ENCODE measurements at places on chromosomes 4 and X.

DNA sequence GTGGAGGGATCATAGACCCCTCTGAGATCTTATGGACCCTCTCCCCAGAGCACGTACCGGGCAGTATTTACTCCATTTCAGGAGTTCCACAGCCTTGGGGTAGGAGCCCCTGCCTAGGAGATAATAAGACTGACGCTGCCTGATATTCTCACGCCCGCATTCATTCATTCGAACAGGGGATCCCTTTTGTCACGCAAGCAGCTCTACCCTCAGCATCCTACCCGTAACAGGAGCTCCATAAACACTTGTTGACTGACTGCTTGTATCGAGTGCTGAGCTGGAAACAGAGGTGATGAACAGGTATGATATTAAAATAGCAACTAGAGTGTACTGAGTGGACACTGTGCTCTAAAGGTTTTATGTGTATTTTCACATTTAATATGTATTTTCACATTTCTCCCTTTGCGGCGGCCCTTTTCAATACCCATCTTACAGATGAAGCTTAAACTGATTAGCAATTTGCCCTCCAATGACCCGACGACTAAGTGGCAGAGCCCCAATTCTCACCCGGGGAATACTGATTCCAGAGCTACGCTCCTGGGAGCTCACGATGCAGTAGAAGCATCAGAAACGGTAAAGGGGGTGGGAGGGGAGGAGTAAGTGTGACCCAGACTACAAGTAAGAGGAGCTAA lies 888 bp downstream of the RAB28 start:
- peak; percentile 68 for DNase-seq

DNA sequence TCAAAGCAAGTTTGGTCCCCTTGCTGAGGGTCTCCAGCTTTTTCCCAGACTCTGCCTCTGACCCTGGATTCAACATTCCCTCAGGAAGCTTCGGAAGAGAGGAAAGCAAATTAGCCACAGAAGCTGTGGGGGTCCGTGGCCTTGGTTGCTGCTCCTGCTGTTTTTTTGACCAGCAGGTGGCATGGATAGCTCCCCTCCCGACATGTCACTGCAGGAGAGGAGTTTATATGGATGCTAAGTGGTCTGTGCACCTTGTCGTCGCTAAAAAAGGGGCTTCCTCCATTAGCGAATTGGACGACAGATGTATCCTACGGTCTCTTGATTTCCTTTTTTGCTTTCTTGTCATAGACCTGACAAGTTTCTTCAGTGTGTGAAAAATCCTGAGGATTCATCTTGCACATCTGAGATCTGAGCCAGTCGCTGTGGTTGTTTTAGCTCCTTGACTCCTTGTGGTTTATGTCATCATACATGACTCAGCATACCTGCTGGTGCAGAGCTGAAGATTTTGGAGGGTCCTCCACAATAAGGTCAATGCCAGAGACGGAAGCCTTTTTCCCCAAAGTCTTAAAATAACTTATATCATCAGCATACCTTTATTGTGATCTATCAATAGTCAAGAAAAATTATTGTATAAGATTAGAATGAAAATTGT lies 70.2 kb downstream of the CD38 start:
- no peak for DNase-seq

- no peak for DNase-seq
Observed at GRCh38 chr4:7240306-7240705, 48.0 kb downstream of the SORCS2 start.

DNA sequence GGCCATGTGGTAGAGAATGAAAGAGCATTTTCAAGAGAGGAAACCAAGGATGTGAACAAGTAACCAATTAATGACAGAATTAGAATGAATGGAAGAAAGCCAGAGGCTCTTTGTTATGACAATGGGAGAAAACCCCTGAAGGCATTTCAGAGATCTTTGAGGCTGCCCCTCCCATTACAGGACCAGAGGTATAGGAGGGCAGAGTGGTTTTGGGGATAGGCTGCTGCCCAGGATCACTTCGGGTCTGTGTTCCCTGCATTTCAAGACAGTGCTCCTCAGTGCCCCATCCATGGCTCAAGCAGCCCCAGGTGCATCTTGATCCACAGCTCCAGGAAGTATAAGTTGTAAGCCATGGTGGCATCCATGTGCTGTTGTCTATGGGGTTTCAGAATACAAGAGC lies 124.0 kb upstream of the HPF1 start:
- no peak for DNase-seq

- no peak for DNase-seq
Observed at GRCh38 chr4:37825968-37826294, 555 bp upstream of the PGM2 start.

- DNase-seq, result no peak
Observed at GRCh38 chr4:73593631-73594241, 26.5 kb downstream of the RASSF6 start.

GRCh38 chr4:6318206-6318605 lies 48.6 kb downstream of the WFS1 start:
- no peak for DNase-seq

DNA sequence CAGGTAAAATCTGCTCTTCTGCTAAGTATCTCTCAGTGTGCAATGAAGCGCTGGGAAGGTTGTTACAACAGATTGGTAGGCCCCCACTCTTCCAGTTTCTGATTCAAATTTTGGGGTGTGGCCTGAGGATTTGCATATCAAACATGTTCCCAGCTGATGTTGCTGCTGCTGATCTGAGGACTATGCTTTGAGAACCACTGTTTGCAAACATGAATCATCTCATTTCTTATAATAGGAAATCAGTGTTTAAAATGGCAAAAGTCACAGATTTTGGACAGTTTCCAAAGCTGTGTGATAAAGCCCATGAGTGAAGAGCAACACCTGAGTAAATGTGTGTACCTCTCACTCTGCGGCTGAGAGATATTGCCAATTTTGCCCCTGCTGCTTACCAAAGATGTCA lies 36.2 kb upstream of the NDNF start:
- DNase-seq, result no peak

- no peak for DNase-seq
Observed at GRCh38 chr4:10413177-10413576, 44.0 kb downstream of the ZNF518B start.

GRCh38 chrX:7262551-7262950 lies 114.6 kb upstream of the PUDP start:
- no peak for DNase-seq

DNA sequence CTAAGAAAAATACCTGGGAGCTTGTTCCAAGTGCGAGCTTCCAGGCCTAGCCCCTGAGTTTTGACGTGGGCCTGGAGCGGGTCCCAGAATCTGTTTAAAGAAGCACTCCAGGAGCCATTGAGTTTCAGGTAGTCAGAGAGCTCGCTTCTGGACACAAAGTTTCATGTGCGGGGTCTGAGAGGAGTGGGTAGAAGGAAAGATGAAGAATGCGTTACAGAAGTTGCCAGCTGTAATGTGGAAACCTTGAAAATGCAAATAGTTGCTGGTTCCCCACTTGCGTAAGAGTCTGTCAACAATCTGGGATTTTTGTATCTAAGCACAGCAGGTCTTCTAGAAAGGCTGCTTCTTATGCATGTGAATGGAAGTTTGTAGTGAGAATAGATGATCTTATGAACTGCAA lies 77.5 kb upstream of the CLCN4 start:
- DNase-seq, result no peak

Measured in A673 (cell line).